ENCODE measurements at places on chromosomes 5 and 9.

DNA sequence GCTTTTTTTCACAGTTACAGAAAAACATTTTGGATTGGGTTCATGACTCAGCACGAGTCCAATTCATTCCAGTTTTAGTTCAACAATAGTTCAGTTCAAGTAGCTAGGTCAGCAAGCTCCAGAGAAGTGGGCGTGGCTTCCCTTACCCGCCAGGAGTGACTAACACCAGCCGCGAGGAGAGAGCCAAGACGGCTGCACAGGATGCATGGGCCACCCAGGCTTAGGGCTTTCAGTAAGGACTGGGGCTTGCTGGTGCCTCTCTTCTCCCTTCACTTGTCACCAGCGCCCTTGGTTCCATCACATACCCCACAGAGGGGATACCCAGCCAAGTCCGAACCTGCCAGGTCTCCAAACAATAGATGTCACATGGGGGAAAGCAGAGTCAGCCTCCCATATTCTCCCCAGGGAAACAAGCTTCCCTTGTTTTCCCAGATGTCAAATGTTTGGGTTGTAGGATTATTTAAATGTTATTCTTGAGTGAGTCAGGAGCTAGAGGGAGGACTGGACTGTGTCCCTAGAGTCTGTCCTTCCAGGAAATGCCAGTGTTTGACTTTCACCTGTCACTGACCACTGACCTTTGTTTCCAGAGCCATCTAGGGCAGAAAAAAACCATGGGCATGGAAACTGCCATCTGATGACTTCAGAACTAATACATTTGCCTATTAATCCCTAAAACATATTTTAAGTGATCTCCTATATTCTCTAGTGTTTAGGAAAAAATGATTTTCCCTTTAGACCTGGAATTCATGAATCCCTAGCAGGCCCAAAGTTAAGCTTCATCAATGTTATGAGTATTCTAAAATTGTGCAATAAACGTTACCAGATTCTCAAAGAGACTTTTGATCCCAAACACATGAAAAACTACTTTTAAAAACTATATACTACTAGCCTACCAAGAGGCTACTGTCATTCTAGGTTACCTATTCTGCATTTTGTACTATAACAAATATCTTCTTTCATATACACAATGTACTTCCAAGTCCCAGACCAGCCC is 51.9 kb downstream of the NIPAL4 start:
- DNase-seq = peak; percentile 13

DNA sequence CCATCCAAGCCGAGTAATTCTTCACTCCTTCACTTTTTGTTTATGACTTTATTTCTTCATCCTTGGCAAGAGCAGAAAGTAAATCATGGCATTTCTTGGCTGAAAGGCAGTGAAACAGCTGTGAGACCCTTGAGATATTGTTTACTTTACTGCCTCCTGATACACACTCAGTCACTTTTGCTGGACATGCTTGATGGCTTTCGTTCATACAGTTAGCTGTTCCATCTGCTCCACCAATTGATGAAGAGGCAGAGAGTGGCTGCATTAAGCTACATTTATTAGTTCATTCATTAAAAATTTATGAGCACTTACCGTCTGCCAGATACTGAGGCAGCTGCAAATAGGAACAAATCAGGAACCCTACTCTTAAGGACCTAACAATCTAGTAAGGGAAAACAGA is 184.4 kb upstream of the OR13F1 start:
- DNase-seq = no peak

DNA sequence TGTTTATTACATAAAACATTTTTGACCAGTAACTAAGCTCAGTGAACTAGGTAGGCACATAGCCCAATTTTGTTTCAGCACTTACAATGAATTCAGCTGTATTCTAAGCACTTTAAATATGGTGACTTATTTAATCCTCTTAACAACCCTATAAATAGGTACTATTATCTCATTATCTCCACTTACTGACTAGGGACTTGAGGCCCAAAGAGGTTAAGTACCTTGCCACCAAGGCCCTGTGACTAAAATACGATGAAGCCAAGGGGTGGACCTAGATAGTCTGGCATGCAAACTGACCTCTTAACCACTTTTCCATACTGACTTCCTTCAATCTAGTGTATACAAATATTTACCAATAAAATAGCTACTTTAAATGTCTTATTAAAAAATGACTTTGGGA is 266.4 kb downstream of the ZNF608 start:
- no peak for DNase-seq

GRCh38 chr9:38022203-38022895 is 46.7 kb downstream of the SHB start:
- DNase-seq = no peak

GRCh38 chr9:126514037-126514821 is 99.5 kb upstream of the LMX1B start:
- peak; percentile 70 for DNase-seq

DNA sequence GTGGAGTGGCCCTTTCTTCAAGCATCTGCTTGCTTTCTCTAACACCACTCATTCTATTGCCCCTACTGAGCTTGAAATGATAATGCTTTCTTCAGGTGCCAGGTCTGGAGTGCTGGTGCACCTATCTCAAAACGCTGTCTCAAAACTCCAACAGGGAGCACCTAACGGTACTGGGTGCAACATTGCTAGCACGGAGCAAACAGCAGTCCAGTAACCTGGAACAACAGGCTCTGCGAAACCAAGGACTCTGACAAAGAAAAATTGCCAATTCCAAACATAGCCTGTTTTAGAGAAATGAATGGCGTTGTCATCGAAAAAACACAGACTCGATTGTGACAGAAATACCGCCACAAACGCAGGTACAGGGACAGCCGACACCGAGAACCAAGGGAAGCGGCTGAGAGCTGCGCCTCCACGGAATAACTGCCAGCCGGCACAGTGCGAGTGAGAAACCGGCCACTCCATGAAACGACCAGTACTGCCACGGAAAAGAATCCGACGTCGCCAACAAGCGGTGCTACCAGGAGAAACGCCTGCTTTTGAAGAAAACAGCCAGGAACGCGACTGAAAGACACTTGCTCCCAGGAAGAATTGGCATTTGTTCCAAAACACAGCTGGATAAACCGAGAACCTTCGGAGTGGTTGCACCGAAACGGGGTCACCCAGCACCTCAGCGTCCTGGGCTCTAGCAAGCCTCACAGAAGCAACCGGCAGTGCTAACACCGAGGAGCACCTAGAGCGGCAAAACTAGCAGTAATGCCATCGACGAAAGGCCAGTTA is 3.1 kb downstream of the ANXA2R start:
- no peak for DNase-seq

- DNase-seq = no peak
Measured at GRCh38 chr5:38997591-38997990, 76.6 kb downstream of the RICTOR start.

DNA sequence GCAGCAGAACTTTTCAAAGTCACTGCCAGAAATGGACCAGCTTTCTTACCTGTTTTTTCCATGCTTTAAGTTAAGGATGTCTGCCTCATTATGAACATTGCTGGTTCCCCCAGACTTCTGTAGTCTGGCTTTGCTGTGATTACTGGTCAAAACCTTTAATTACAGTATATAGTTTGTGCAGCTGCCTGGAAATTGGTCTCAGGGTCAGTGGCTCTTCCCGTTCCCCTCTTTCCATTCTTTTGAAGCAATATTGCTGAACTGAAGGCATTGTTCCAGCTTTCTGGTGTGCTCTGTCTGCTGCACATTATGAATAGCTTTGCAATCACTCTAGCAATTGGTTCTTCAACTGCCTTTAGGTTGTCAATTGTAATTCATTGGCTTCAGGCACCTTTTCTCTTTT is 206.5 kb downstream of the ARL15 start:
- no peak for DNase-seq

GRCh38 chr5:66538126-66538525 is 58.1 kb upstream of the MAST4 start:
- no peak for DNase-seq

- no peak for DNase-seq
Measured at GRCh38 chr9:28031521-28032267, 458.4 kb upstream of the C9orf72 start.

DNA sequence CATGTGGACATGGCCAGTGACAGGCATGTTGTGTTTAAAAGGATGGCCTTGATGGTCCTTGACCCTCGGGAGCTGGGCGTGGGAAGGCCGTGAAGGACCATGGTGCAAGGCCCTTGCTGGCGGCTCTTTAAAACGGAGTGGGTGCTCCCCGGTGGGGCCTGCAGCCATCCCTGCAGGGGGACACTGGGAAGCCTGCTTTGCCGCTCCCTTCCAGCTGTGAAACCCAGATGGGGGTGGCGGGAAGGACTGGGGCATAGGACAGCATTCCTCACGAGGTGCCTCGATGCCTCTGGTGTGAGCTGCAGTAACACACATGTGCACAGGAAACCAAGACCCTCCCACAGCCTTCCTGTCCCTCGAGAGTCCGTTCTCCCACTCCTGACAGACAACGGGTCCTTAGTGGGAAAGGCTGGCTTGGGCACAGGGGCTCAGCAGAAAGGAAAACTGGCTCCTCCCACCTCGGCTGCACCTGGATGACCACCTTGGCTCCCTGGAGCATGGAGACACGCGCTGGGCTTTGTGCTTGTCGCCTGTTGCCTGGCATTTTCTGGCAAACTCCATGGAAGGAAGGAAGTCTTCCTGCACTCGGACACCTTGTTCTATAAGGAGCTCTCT is 30.3 kb upstream of the IRX4 start:
- no peak for DNase-seq

DNA sequence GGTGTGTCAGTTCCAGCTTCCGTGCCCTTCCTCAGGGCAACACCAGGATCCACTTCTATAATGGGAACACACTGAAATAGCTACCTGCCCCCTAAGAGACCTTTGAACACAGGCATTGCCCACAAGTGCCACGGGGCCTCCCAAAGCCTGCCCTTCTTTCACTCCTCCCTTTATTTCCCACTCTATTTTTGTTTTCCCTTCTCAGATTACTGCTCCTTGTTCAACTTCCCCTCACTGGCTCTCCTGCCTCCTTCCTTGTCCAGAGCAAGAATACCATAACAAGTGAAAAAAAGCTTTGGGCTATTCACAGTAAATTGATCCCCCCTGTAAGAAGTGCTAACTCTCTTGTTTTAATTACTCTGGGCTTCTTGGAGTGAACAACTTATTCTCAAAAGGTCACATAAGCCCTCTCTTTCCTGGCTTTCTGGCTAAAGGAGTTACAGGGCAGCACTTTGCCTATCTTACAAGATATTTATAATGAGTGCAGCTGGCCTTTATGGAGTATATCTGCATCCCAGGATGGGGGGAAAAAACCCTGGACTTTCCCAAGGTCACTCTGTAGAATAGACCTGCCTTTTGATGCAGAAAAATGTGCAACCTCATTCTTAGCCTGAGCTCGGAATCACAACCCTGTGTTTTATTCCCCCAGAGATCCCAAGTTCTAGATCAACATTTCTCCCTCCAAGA is 11.3 kb downstream of the CTXN3 start:
- DNase-seq = no peak

DNA sequence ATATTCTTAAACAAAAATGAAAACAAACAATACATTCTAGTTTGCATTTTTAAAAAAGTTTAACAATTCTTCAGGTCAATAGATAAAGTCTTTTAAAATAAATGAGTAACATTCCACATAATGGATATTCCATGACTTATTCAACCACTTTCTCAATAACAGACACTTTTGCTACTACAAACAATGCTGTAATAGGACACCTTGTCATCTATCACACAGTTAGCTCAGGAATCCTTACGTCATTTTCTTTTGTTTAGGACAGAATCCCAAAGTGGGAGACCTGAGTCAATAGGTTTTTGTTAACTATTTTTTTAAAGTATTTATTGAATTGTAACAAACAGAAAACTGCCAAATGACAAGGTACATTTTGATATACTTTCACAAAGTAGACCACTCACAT is 72.5 kb downstream of the CEP120 start:
- DNase-seq = no peak

- no peak for DNase-seq
Measured at GRCh38 chr9:23819403-23819802, 6.6 kb downstream of the ELAVL2 start.

DNA sequence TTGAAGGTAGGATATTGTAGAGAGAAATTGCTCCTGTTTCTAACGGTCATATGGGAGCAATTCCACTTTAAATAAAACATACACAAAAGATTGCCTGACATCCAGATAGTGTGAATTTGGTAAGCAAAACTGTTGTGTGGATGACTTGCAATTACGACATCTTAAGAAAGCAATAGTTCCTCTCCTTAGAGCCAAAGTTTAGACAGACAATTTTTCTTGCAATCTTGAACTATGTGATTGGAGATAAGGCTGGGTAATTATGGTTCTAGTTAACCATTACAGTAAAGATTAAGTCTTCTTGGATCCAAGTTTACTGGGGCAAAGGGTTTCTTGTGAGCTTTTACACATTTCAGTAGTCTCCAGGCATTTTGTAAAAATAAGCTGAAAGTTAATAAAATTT is 1080.6 kb upstream of the CDH6 start:
- no peak for DNase-seq

GRCh38 chr5:60903356-60903755 is 41.5 kb downstream of the ERCC8 start:
- no peak for DNase-seq

GRCh38 chr5:91632871-91633270 is 249.8 kb upstream of the ARRDC3 start:
- no peak for DNase-seq

GRCh38 chr5:50292735-50293394 is 148.2 kb downstream of the EMB start:
- DNase-seq = no peak

- no peak for DNase-seq
Measured at GRCh38 chr9:35712762-35713400, 19.1 kb downstream of the TLN1 start.

DNA sequence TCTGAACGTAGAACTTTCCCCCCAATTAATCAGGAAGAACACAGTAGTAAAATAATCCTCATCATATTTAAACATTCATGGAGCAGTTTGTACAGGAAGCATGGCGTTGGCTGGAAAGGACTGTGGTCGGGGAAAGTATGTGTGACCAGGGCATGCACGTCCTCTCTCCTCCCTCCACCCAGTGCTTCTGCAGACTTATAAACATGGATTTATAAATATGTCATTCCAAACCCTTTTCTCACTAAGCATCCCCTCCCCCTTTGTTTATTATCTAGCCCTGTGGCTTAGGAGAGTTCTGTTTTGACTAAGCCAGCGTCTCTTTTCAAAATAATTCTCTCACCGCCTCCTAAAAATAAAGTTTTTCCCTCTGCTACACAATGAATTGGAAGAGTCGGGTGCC is 70.4 kb upstream of the DAP start:
- no peak for DNase-seq

DNA sequence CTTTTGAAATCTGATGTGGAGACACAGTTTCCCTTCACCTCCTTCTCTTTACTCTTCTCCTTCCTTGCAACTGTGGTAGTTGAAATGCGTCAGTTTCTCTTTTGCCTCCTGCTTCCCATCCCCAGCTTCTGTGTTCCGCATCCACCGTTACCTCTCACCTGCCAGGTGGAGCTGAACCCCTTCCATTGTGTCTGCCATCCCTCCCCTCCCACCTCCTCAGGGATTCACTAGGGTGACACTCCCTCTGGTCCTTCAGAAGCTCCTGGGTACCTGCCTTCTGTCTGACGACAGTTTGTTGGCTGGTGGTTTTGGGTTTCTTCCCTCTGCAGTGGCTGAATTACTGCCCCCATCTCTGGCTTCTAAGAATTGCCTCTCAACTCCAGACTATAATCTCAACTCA is 132.1 kb downstream of the SLC24A2 start:
- no peak for DNase-seq

Measured in CD4-positive, alpha-beta T cell treated with Interleukin-17A for 1 hour (primary cell).